ENCODE measurements at places on chromosomes 11 and 22.
A peak's percentile ranks its signal among the peaks of the same experiment; 100 is the strongest.

DNA sequence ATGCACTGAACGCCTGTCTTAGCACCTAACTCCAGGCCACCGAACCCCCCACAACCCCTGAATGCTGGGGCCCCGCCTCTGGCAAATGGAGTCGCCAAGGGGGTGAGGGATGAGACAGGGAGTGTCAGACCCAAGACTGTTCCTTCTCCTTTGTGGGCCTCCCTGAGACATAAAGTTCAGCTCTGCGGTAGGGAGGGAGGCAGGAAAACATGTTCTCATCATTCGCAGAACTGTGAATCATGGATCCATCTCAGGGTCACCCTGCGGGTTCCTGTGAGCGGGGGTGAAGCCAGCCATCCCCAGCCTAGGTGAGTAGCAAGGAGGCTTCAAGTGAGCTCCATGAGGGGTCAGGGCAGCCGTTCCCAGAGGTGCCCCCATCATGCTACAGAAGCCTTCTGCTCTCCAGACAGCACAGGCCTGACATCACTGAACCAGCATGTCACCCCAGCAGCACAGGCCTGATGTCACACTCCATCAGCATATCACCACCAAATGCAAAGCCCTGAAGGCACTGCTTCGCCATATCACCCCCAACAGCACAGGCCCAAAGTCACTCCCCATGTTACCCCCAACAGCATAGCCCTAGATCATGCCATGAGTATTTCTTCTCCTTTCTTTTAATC lies 27.2 kb downstream of the TMPRSS6 start:
- no peak for DNase-seq

- DNase-seq, result no peak
Observed at GRCh38 chr22:38697425-38698089, 3.2 kb downstream of the JOSD1 start.

GRCh38 chr11:116646191-116646590 lies 126.6 kb downstream of the BUD13 start:
- no peak for DNase-seq

- no peak for DNase-seq
Observed at GRCh38 chr11:113885897-113886296, 10.5 kb upstream of the USP28 start.

- no peak for DNase-seq
Observed at GRCh38 chr11:72613977-72614376, 60.2 kb downstream of the PDE2A start.

DNA sequence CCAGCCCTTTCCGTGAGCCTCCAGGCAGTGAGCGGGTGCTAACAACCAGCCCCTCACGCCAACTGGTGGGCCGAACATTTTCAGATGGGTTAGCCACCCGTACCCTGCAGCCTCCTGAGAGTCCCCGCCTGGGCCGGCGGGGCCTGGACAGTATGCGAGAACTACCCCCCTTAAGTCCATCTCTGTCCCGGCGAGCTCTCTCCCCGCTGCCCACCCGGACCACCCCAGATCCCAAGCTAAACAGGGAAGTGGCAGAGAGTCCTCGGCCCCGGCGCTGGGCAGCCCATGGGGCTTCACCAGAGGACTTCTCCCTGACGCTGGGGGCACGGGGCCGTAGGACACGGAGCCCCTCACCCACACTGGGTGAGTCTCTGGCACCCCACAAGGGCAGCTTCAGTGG lies 20.6 kb downstream of the PHLDB1 start:
- DNase-seq, result no peak

DNA sequence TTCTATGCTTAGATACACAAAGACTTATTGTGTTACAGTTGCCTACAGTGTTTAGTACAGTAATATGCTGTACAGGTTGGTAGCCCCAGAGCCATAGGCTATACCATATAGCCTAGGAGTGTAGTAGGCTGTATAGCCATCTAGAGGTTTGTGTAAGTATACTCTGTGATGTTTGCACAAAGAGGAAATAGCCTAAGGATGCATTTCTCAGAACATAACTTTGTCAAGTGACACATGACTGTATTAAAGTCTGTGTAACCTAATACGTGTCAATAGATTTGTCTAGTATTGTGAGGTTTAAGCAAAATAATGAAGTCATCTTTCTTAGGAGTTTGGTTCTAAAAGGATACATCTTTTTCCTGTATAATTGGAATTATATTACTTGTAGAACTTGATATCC lies 5.5 kb downstream of the ZC3H12C start:
- DNase-seq, result no peak

- no peak for DNase-seq
Observed at GRCh38 chr22:44403602-44404329, 91.0 kb upstream of the SHISAL1 start.

DNA sequence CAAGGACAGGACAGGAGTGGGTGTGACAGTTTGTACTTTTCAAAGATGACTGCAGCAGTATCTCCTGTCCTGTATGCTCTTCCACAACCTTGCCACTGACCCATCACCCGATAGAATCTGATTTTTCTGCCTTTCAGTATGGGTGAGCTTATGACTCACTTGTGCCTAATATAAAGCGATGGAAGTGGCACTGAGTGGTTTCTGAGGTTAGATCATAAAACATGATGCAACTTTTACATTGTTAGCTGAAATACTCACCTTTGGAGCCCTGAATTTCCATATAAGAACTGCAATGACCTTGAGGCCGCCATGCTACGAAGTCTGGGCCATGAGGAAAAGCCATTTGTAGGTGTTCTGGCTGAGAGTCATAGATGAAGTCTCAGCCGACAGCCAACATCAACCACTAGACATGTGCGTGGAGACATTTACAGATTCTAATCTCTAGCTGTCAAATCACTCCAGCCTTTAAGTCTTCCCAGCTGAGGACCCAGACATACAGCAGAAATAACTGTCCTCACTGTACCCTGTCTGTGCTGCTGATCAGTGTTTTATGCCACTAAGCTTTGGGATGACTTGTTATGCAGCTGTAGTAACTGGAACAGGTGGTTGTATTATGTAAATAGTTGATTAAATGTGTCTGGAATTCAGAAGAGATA lies 105.9 kb upstream of the ARHGAP20 start:
- DNase-seq, result no peak

DNA sequence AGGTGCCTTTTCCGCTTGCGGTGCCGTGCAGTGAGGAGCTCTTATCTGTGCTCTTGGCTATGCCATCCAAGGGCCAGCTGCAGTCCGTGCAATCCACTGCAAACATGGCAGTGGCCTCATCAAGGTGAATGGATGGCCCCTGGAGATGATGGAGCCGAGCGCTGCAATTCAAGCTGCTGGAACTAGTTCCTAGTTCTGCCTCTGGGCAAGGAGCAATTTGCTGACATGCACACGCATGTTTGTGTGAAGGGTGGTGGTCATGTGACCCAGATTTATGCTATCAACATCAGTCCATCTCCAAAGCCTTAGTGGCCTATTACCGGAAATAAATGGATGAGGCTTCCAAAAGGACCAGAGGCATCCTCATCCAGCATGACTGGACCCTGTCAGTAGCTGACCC lies 3.1 kb upstream of the EHD1 start:
- DNase-seq, result no peak

DNA sequence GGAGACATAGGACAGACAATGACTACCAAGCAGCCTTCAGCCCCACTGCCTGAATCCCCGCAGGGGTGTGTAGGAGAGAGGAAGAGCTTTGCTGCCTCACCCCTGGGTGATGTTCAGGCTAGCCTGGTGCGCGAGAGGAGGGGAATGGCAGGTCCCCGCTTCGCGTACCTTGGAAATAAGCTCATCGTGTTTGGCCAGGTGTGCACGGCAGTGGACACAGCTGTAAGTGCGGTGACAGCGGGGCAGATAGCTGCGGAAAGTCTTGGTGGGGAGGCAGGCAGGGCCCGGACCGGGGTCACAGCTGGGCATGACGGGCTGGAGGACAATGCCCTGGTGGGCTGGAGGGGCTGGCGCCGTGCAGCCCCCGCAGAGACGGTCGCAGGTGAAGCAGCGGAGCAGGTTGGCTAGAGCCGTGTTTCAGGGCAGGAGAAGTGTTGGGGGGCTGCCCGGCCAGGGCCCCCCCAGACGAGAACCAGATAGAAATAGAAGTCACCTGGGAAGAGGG lies 2.9 kb downstream of the YPEL4 start:
- DNase-seq, result peak; percentile 31

DNA sequence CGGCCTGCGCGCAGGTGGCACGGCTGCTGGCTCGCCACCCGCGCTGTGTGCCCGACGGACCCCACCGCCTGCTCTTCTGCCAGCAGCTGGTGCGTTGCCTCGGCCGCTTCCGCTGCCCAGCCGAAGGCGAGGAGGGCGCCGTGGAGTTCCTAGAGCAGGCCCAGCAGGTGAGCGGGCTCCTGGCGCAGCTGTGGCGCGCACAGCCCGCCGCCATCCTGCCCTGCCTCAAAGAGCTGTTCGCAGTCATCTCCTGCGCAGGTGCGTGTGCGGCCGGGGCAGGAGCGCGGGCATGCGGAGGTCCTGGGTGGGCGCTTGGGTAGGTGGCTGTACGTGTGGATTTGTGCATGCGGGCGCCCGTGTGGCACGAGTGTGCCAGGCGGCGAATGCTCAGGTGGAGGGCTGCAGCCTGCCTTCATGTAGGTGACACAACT lies 8.0 kb downstream of the USP35 start:
- DNase-seq, result no peak

DNA sequence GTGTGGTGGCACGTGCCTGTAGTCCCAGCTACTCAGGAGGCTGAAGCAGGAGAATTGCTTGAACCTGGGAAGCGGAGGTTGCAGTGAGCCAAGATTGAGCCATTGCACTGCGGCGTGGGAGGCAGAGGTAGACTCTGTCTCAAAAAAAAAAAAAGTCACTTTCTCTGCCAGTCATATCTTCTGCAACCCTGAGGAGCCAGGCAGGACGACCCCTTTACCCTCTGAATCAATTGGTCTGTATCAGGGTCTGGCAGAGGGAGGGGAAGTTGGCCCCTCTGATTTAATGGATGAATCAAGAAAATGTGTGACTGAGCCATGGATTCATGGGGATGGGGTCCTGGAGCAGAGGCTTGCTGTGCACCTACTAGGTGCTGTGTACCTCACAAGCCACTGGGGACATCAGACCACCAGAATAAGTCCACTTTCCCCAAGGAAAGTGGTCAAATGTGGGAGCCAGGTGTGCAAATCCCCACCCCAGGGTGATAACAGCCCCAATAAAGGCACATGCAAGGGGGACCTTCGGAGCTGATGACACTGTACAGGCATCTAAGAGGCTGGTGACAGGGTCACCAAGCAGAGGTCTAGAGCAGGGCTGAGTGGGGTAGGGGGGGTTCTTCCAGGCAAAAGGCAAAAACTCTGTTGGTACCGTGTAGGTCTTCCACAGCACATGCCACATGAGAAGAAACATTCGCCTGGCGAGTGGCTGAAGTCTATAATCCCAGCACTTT lies 29.0 kb downstream of the TXN2 start:
- DNase-seq, result no peak

DNA sequence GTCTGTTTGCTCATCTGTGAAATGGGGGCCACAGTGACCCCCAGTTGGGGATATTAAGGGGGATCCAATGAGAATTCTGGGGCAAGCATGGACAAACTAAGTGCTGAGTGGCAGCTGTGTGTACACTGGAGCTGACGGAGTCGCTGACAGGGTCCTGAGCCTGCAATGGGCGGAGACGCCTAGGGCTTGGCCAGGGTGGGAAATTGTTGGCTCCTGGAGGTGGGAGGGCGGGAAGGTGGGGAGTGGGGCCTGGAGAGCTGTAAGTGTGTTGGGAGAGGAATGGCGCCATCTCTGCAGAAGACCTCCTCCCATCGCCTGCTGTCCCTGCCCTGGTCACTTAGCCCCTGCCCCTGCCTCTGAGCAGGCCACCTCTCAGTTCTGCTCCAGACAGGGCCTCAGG lies 7.3 kb downstream of the CACNA1I start:
- no peak for DNase-seq

- DNase-seq, result no peak
Observed at GRCh38 chr11:67179892-67180490, 60.9 kb downstream of the KDM2A start.

- no peak for DNase-seq
Observed at GRCh38 chr22:44755956-44756361, 3.6 kb downstream of the ARHGAP8 start.

GRCh38 chr11:64568041-64568571 lies 22.9 kb upstream of the SLC22A12 start:
- DNase-seq, result no peak

DNA sequence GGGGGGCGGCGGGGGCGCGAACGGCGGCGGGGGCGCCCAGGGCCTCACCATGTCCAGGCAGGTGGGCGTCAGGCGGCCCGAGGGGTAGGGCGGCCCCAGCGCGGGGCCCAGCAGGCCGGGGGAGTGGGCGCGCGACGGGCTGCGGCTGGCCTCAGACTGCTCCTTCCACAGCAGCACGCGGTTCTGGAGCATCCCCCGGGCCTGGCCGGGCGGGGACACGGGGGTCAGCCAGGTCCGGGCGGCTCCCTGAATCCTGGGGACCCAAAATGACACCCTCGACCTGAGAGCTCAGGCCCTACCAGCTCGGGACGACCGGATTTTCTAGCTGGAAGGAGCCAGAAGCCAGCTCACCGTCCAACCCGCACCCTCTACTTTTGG lies 5.5 kb upstream of the SLC16A8 start:
- DNase-seq, result no peak

DNA sequence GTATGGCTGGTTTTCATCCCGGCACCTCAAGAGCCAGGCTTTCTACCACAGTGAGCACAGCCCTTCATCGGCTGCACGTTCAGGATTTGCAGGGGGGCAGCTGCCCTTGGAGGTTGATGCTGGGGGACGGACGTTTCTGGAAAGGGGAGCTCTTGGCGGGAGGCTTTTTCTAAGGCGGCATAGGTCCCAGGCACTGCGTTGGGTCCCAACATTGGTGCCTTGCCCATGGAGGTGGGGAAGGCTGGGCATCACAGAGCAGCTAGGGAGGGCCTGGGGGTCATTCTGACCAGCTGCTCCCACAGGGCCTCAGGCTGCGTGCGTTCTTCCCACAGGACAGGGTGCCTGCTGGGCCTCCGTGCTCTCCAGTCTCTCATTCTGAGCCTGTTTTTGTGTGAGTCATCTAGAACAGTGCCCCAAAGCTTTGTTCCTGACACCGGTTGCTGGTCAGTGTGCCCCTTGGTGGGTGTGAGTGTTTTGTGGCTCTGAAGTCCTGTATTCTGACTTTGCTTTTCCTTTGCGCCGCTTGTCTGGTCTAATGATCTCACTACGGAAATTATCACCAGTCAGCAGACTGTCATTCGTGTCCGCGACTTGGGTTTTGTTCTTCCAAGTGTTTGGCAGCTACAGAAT lies 275.9 kb downstream of the TBC1D22A start:
- DNase-seq, result no peak

GRCh38 chr11:93123351-93123898 lies 74.4 kb downstream of the SLC36A4 start:
- DNase-seq, result no peak

GRCh38 chr11:78261367-78261766 lies 72.6 kb downstream of the USP35 start:
- no peak for DNase-seq

DNA sequence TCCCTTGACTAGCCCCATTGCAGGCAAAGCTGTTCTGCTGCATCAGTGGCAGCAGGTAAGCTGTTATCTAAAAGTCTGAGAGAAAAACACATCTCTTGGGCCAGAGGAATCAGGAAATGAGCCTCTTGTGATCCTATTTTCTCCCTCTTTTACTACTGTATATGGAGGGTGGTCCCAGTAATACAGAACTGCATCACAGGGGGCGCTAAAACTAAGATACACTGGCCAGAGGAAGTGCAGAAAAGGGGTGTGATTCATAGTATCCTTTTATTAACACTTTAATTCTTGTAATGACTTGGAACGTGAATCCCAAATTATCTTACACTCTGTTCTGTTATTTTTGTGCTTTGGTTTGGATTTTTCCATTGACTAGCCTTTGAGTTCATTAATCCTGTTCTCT lies 8.8 kb upstream of the MED17 start:
- no peak for DNase-seq
